ENCODE measurements at places on chromosomes 16 and 17.

DNA sequence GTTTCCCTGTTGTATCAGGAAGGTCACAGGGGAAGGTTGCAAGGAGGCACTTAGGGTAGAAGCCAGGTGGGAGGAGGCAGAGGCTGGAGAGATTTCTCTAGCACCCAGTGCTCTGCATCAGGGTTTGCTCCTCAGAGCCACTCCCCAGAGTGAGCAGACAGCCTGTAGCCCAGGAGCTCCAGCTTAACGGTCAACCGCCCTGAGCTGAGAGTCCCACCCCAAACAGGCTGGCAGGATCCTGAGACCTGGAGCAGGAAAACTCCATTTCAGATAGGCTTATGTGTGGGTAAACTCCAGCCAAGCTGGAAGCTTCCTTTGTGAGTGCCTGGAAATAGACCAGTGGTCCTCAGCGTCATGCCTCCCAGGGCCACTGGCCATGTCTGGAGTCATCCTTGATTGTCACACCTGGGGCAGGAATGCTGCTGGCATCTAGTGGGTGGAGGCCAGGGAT is 37.9 kb downstream of the MPRIP start:
- DNase-seq, result no peak

DNA sequence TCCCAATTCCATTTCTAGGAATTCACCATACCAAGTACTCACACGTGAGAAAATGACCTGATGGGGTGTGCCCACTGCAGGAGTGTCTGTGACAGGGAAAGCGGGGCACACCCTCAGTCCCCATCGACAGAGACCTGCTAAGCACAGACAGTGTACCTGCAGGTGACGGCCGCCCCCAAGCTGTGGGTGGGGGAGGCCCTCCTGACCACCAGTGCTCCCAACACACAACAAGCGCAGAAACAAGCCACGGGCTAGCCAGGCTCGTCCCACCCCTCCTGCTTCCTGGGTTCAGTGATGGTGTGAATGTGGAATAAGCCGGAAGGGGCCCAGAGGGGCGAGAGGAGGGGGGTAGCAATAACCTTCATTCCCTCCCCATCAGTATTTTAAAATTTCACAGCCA is 31.9 kb downstream of the ZCCHC14 start:
- no peak for DNase-seq

DNA sequence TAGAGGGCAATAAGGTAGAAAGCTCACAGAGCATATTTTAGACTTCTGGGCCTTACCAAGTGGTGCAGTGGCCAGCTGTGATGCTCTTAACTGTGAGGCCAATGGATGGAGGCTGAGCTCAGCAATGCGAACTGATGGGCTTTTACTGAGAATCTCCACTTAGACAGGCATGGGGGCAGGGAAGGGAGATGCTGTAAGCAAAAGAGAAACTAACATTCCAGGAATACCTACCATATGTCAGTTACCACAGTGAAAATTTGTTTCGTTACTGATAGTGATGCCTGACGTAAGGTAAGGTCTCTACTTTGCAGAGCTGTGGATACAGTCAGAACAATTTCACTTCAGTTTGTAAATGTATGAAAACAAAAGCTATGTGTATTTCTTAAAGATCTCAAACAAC is 250.6 kb upstream of the ZFHX3 start:
- no peak for DNase-seq

DNA sequence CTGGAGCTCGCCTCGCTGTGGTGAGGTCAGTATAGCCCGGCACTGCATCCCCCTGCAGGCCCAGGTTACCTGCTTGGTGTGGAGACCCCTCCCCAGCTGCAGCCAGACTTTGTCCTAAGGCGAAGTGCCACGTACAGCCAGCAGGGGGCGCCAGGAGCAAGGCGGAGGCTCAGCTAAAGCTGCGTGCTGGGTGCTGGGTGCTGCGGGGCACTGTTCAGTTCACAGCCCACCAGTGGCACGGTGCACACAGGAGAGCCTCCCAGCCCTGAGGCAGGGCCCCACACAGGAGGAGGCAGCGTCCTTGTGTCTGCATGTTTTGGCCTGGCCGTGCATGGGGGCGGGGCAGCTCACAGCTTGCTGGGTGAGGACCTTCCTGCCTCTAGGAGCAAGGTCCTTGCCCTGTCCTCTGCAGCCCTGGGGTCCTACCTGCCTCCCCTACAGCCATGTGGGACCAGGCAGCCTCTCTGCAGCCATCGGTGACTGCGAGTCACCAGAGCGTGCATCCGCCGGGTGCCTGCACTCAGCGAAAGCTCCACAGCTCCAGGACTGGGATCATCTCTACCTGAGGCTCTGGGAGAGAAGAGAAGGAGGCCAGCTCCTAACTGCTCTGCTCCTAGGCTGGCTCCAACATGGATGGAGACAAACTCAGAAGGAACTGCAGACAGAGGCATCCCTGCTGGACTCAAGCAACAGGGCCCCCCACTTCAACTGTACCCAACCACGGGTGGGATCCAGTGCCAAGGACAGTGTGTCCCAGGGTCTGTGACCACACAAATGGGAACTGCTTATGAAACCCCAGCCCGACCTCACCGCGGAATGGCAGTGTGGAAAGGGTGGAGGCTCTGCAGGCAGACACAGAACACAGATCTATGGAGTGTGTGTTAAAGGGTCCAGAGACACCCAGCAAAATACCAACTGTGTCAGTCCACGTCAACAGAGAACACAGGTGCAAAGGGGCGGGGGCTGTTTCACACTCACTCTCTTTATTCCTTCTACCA is 19.0 kb downstream of the SLC7A5 start:
- DNase-seq, result peak; percentile 91

GRCh38 chr16:2238150-2238837 is 2.0 kb downstream of the DNASE1L2 start:
- peak; percentile 56 for DNase-seq

DNA sequence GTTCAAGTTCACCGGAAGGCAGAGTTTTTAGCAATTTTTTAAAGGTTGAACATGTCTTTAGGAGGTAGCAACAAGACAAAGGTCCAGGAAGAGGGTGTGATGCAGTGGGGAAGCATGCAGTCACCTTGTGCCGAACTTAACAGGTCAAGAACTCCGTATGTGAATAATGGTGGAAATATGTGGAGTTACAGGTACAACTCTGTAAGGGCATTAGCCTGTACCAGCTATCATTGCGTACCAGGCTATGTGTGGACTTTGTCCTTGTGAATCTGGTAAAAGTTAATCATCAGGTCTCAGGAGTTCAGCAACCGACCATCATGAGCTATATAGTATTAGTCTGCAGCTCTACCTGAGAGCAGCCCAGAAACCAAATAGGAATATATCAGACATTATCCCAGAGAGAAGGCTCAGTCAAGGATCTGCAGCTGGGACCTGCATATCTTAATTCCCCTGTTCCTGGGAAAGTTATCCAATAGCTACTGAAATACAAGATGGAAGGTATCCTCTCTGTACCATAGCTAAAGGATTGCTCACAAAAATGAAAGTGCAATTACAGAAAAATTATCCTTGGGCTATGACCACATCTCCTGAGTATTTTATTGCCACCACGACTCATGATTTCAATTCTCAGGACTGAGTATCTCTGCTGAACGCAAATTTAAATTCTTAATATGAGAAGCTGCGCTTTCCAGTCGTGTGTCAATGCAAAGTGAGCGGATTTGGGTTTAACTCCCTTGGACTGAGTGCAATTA is 469.3 kb downstream of the CDH13 start:
- DNase-seq, result no peak

DNA sequence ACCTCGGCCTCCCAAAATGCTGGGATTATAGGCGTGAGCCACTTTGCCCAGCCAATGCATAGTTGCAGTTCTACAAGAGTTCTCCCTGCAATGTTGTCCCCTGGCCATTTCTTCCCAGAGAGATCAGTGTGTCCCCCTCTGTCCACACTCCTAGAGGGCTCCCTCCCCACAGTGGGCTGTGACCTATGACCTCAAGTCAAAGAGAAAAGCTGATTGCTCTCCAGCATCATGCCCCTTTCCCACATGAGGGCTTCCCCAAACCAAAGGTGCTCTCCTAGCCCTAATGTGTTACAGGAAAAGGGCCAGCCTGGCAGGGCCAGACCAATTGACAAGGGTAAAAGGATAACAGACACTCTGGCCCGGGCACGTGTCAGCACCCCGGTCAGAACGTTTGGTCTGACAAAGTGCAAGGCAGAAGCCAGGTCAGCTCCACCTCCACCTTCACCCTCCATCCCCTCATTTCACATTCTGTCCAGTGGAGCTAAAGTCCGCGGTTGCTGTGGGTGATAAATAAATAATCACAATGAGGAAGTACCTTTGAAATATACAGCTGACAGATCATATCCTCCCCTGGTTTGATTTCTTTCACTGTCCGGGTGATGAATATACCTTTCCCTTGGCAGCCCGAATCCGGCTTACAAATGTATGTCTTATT is 17.8 kb downstream of the TTLL6 start:
- DNase-seq, result no peak

GRCh38 chr17:67239597-67239996 is 5.4 kb downstream of the HELZ start:
- no peak for DNase-seq

DNA sequence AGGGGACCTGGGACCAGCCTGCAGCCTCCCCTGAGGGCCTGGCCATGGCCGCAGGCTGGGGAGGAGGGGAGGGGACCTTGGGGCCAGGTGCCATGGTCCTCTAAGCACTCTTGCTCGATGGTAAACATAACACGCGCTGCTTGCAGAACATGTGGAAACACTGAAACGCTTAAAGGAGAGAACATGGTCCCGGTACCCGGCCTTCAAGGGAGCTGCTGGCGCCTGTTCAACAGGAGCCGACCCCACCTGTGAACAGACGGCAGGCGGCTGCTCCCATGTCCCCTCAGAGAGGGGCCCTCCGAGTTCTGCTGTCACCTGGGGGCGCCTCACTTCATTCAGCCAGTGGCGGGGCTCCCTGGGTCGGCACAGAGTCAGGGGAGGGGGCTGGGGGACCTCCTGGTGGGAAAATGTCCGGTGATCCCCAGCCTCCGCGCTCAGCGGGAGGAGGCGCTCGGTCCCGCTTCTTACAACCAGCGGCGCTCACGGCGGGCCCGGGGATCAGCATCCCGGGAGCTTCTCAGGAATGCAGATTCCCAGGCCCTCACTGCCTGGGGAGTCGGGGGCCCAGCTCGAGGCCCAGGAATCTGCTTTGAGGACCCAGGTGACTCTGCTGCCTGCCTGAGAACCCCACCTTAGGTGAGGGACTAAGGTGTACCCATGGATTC is 854 bp upstream of the SSTR5 start:
- DNase-seq, result no peak

DNA sequence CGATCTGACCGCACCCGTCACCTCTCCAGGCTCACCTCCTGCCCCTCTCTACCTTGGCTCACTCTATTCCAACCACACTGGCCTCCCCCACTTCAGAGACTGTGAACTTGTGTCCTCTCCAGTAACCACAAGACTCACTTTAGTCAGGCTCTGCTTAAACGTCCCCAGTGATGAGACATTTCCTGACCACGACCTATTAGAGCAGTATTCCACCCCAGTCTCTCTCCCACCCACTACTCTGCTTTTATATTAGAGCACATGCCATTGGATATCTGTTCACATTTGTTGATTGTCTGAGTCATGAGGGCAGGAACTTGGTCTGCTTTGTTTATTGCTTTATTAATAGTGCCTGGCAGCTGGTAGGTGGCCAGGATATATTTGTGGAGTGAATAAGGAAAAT is 20.1 kb downstream of the COX11 start:
- no peak for DNase-seq

GRCh38 chr16:57623251-57624043 is 5.0 kb upstream of the ADGRG1 start:
- DNase-seq, result no peak

DNA sequence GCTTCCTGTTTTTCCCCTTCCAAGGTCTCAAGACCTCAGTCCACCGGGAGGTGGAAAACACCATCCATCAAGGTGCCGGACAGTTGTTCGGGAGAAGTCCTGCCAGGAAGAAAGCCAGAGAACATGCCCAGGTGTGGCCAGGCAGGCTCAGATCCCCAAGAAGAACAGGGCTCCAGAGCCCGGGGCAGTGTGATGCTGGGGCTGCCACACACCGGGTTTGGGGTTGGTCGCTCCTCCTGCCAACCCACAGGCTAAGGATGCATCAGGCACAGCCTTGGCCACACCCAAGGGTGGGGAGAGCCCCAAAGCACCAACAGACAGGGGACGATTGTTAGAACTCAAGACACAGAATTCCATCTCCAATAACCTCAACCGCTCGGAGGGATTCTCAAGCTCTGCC is 19.7 kb downstream of the ZFHX3 start:
- no peak for DNase-seq

DNA sequence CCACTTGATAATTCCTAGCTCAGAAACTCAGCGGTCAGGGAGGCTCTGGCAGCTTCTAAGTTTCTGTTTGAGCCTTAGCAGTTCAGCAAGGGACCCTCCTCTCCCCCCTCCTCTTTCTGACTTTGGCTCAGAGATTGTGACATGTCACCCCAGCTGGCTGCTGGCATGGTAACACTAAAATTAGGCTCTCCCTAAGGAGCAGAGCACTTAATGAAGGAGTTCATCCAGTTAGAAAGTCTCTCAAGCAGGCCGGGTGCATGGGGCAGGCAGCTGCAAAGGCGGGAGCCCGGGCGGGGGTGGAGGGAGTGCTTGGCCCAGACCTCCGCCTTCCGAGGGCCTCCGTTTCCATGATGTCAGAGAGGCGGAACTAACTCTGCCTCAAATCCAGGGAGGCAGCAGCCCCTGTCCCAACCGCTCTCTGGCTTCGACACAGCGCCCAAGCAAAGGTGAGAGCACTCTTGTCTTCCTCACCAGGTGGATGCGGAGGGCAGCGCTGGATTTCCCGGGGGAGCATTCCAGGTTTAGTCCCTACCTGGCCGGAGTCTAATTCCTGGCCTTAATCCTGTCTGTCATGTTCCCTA is 128.0 kb upstream of the PLCG2 start:
- no peak for DNase-seq

- DNase-seq, result no peak
These were observed 28.6 kb downstream of the ADAM11 start for GRCh38 chr17:44787271-44787940.

GRCh38 chr17:15124746-15125145 is 140.4 kb downstream of the PMP22 start:
- DNase-seq, result no peak

GRCh38 chr17:64154717-64155116 is 24.8 kb upstream of the ERN1 start:
- peak; percentile 30 for DNase-seq

DNA sequence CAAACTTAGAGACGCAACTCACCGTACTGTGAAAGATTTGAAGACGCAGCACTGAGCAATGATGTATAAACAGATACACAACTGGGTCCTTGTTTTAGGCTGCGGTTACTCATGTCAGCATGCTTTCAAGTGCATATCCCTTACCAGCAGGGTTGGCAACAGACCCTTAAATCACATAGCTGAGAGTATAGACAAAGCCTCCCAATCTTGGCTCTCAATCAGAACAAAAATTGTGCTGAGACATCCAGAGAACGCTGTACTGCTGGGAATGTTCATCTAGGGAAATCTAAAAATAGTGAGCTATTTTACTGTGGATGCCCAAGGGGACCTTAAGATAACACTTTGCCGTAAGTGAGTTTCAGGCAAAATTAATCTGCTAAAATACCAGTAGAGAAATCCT is 84.4 kb upstream of the NUDT7 start:
- no peak for DNase-seq

GRCh38 chr17:76317535-76317934 is 9.5 kb upstream of the QRICH2 start:
- DNase-seq, result no peak

GRCh38 chr16:77273-77806 is 685 bp upstream of the MPG start:
- peak; percentile 77 for DNase-seq

Data from activated CD8-positive, alpha-beta memory T cell treated with anti-CD3 and anti-CD28 coated beads, Interleukin-2, amount 50 U/mL, for 48 hours (primary cell).